ENCODE measurements at places on chromosomes 12 and 14.

DNA sequence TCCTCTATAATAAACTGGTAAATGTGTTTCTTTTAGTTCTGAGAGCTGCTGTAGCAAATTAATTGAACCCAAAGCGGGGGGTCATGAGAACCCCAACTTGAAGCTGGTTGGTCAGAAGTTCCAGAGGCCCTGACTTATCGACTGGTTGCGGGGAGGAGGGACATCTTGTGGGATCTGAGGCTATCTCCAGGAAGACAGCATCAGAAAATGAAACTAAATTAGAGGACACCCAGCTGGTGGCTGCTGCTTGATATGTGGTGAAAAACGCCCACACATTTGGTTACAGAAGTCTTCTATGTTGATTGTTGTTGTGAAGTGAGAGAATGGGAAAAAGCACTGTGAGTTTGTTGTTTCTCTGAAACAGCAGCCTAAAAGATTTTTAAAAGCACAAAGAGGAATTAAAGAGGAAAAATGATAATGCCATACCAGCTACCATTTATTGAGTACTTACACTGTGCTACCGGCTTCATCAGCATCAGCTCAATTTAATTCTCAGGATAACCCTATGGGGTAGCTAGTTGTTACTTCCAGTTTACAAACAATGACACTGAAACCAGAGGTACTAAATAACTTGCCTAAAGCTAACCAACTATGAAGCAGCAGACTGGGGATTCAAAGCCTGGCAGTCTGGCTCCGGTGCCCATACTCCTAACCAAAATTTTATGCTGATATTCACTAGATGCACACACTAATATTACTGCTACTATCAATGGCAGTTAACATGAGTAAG lies 24.3 kb downstream of the DDX24 start:
- no peak for DNase-seq

GRCh38 chr14:54549862-54550261 lies 17.1 kb upstream of the SAMD4A start:
- DNase-seq, result no peak

DNA sequence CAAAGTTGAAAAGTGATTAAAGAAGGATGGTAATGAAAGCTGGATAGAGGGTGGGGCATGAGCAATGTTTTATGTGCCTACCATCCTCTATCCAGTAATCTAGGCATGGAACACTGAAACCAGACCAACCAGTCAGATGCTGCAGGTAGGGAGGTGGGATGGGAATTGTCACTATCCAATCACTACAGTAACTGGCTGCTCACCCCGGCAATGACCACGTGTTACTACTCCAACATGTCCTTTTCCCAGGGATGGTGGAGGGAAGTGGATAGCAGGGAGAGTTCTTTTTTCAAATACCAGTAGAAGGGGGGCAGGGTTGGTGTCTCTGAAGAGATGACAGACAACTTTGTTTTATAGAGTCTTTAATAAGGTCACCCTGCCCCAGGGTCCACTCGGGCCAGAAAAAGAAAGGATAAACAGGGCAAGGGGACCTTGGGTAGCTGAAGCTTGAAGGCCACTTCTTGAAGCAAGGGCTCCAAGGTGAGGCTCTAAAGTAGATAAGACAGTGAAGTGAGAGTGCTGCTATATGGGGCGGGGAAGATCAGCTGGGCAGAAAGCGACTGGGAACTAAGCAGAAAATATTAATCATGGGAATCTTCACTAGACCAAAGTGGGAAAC lies 14.7 kb upstream of the CDH24 start:
- DNase-seq, result peak; percentile 29

- DNase-seq, result no peak
Measured at GRCh38 chr12:48781750-48782456, 7.0 kb downstream of the ADCY6 start.

DNA sequence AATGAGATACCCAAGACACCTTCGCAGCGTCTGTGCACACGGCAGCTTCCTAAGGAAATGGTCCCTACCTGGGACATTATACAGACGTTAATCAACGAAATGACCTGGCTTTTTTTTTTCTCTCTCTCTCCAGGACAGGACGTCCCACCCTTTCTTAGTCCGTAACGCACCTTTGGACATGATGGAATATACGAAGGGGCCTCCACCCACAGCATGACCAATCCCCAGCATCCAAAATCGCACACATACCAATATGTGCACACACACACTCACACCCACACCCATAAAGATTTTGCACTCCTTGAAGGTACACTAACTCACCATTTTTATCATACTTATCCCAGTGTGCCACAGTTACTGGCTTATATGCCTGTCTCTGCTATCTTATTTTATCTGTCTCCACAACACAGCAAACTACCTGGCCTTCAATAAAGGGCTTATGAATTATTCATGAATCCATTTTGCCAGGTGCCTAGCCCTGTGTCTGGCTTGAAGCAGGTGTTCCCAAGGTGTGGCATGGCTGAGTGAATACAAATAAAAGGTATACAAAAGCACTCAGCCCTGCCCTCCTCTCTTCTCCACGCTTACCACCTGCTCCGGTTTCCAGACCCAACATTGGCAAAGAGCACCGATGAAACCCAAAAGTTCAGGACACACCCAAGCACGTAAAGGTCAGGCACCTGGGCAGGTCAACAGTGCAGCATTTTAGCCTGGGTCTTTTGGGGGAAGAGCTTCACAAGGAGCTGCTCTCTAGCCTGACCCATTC lies 2.2 kb downstream of the SCNN1A start:
- DNase-seq, result no peak

DNA sequence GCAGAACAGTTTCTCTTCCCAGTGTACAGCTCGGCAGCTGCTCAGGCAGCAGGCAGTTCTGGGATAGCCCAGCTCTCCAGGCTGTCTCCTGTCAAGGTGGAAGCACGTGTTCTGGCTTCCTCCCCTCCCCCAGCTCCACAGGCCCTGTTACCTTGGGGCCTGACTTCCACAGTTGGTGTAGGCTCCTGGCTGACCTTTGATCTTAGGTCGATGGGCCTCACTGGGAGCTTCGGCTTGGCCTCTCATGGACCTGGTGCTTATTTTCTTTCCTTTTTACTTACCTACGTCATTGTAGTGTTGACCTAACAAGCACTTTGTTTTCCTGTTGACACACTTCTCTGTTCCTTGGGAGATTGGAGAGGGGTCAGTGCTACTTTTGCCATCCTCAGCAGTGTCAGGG lies 17.0 kb downstream of the DLST start:
- no peak for DNase-seq

DNA sequence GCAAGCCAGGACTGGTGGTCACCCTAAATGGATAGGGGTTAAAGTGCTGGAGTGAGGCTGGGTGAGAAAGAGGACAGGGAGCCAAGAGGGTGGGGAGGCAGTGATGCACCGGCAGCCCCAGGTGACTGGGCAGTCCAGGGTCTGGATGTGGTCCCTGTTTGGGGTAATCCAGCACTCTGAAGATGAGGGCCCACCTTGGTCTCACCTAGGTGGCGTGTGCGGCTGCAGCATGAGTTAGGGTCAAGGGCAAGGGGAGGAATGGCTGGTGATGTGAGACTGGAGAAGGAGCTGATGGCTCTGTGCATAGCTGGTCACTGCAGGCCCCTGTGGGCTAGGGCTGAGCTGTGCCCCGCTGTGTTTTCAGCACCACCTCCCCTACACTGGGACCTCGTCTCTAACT lies 1.6 kb upstream of the C1RL start:
- no peak for DNase-seq

DNA sequence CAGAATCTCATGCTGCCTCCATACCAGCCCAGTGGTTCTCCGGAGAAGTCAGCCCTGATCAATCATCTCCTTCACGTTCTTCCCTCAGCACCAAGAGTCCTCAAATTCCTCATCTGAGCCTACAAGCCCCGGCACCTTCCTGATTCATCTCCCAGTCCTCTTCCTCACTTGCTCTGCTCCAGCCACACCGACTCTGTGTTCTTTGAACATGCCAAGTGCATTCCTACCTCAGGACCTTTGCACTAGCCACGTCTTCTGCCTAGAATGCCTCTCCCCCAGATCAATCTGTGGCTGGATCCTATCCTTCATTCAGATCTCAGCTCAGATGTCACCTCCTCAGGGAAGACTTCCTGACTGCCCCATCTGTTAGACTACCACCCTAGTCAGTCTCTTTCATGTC lies 4.7 kb downstream of the RILPL1 start:
- no peak for DNase-seq

GRCh38 chr12:78863482-78864402 lies 832 bp upstream of the SYT1 start:
- DNase-seq, result peak; percentile 69

GRCh38 chr12:123958876-123959275 lies 13.8 kb downstream of the CCDC92 start:
- DNase-seq, result no peak

DNA sequence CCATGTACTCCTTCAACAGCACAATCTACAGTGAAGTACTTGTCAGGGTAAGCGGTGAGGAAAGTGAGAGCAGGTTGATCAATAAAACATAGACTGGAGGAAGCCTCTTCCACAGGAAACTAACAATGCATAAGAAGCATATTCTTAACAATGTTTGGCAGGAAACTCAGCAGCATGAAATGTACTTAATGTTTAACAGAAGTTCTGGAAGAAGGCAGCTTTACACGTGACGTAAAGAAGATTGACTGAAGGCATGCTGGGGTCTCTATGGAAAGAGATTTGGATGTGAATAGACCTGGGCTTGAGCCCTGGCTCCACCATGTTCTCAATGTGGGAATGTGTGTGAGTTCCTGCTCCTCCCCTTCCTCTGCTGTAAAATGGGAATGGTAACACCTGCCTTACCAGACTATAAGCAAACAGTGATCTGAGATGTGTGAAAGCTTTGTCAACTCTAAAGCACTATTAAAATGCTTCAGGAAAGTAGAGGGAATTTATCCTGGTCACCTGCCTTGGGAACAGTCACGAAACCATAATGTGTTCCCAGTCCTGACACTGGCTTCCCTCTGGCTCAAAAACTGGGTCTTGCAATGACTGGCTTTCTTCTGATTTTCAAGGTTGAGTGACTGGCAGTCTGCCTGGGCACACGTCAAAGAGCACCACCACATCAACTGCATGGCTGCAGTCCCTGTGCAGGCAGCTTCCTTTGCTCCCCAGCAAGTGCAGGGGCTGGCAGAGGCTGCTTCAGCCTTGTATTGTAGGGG lies 384.6 kb downstream of the APAF1 start:
- no peak for DNase-seq

DNA sequence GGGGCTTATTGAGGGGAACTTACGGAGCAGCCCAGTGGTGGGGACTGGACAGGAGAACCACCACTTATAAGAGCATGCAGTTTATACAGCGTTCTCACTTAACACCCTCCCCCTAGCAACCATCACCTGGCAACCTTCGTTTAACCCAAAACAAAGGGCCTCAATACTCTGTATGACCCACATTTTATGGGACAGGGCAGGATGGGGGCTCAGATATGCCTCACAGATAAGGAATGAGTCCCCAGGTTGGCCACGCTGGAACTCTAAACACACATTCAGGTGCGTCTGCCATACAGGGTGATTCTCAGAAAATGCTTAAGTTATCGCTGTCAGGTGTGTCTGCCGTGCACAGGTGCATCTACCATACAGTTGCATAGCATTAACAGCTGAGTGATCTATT lies 99.2 kb downstream of the GCH1 start:
- no peak for DNase-seq

GRCh38 chr12:46082490-46083200 lies 92.3 kb upstream of the SCAF11 start:
- no peak for DNase-seq

GRCh38 chr14:98927986-98928385 lies 344.0 kb downstream of the BCL11B start:
- no peak for DNase-seq

DNA sequence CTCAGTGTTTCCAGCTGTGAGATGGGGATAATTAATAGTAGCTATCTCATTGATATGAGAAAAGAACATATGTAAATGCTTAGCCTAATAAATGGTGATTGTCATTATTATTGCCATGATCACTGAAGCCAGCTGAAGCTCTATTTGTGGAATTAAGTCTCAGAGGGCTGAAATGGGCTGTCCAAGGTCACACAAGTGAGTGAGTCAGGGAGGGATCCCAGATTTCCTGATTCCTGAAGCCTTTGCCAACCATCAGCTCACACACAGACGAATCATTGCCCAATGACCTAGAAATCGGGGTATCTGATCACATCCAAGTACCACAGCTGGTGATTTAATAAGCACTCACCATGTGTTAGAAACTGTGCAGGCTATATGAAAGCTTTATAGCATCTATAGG lies 21.6 kb upstream of the TMEM229B start:
- DNase-seq, result peak; percentile 22

DNA sequence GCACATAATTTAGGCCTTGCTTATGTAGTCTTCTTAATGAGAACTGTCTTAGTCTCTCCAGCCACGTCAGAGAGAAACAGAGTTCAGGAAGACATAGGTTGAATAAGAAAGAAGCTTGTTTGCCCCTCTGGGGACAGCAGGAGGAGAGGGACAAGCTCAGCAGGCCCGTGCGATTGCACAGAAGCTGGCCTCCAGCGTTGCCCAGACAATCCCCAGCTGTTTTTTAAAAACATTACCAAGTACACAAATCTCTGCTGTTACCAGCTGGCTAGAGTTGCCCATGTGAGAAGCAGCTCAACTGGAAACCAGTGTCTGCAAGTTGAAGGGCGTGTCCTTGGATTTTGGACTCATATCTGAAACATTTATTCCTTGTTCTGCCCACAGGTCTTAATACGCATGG lies 232.6 kb downstream of the EFCAB11 start:
- DNase-seq, result no peak

DNA sequence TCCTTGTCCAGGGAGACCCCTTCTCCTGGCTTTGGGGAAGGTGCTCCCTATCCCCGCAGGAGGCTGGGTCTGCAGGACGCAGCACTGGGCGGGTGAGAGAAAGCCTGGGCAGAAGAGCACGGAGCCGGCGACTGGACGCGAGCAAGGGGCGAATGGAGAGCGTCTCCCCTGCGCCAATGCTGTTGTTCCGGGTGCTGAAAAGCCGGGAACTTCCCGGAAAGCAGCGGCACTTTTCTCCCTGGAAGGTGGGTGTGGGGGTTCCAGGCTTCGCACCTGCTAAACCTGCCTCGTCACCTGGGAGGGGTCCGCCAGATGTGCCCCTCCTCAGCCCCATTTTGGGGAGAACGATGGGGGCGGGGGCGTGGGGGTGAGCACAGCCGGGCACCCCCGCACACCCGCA lies 417.1 kb upstream of the TMTC1 start:
- no peak for DNase-seq

GRCh38 chr12:6205144-6205539 lies 4.9 kb downstream of the CD9 start:
- DNase-seq, result no peak

DNA sequence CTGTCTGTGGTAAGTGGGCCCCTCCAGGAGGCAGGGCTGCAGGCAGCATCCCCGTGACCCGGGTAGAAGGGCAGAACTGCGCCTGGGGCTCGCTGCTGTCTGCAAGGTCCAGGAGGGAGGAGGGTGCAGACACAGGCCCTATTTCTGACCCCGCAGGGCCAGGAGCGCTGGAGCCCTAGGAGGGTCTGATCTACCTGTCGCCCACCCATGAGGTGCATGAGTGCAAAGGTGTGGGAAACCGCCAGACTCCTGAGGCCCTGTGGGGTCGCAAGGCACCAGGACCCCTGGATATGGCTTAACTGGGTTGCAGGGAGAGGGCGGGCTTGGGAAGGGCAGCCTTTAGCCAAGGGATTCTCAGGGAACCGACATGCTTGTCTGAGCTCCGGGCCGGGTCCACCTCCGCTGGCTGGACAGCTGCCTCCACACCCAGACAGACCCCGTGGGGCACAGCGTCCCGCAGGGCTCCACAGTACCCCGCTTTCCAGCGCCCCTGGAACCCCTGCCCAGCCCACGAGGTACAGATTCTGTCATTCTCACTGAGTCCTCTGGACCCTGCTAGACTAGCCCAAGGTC lies 72.9 kb upstream of the TSPAN11 start:
- no peak for DNase-seq

- DNase-seq, result peak; percentile 50
Measured at GRCh38 chr14:61461808-61462275, 140.5 kb downstream of the PRKCH start.

All from NCI-H226 (cell line).